ENCODE measurements at places on chromosomes 5 and 9. TPM values are rescaled to one million over a fixed set of nuclear protein-coding genes. Genes with fewer than 3 reads are reported as not detected.

DNA sequence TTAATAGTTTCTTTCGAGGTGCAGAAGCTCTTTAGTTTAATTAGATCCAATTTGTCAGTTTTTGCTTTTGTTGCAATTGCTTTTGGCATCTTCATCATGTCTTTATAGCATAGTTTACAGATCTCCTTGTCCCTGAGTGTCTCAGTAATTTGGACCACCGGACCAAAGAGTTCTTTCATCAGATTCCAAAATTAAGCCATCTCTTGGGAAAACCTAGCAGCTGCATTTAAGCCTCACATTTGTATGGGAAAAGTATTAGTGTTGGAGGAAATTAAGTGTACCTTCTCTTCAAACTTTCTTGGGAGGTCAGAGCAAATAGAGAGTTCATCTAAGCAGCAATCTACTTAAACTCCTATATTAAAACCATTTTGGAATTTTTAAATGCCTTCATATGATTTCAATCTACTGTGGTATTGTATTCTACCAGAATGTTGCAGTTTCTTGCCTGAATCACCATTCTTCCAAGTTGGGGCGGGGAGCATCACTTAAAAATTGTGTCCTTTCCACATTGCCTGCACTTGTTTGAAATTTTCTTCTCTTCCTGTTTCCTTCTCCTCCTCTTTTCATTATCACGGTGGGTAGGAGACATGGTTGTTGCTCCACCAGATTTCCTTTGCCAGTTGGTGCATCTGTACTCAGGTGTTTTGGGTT lies 97.3 kb upstream of the DAB2 start:
- no peak for DNase-seq
- no peak overlapping the region for H3K27ac ChIP-seq
- no peaks in the 10 kb centered on the region for H3K27me3 ChIP-seq
- no peak overlapping the region for H3K4me3 ChIP-seq

GRCh38 chr5:68348447-68349222 lies 133.1 kb downstream of the PIK3R1 start:
- no peaks in the 10 kb centered on the region for H3K4me1 ChIP-seq
- no peak overlapping the region for H3K27ac ChIP-seq
- H3K4me3 ChIP-seq, result no peak overlapping the region
- no peaks in the 10 kb centered on the region for H3K27me3 ChIP-seq
- H3K36me3 ChIP-seq, result no peaks in the 10 kb centered on the region

FRMPD1 gene
- 0.06 TPM for total RNA-seq

PCDHGB4 gene
- total RNA-seq, result 7.3 TPM

GABRP gene
- 0.72 TPM for total RNA-seq
